Activated CD8-positive, alpha-beta memory T cell treated with anti-CD3 and anti-CD28 coated beads for 1 hour (primary cell): ENCODE measurements at places on chromosomes 7 and 10.

DNA sequence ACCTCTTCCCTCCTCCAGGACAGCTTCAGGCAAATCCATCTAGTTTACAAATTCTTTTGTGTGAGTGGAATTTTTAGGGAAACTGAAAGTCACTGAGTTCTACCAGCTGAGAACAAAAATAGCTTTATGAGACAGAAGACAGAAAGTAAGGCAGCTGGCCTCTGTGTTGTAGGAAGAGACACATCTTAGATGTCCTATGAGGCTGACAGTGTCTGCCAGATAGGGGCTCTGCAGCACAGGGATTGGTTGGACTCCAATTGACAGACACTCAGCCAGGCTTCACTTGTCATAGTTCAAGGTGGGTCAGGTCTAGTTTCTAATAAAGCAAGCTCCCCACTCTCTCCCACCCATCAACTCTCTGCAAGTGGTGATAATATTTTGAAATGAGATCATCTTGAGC lies 574.9 kb downstream of the CCSER2 start:
- no peak for DNase-seq

- no peak for DNase-seq
Measured at GRCh38 chr10:77016855-77017254, 620.8 kb downstream of the KCNMA1 start.

DNA sequence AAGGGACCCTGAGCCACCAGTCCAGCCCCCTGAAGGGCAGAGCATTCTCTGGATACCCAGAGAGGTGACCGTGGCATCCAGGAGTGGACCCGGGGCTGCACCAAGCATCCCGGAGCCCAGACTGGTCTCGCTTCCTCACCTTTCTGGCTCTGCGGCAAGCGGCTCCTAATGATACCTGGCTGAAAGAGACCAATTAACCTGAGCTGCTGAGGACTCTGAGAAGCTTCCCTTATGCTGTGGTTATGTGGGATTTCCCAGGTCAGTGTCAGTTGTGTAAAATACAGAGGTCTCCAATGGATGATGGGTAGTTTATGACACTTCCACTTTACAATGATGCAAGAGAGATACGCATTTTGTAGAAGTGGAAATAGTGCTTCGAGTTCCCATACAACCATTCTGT lies 51.5 kb downstream of the PFKFB3 start:
- no peak for DNase-seq

DNA sequence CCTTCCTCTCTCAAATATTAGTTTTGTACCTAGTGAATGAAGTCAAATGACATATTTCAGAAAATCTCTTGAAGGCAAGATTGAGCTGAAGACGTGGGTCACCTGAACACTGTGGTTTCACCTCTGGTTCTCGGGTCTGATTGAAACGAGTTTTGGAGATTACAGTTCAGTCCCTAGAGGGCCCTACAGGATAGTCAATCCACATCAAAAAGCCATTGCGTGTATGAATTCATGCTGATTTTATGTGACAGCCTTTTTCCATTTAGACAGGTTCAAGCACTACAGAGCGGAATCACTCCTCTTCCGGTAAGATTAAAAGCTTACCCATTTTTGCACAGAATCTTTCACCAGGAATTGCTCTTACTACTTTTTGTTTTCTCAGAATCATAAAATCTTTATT lies 62.2 kb downstream of the VIM start:
- no peak for DNase-seq

DNA sequence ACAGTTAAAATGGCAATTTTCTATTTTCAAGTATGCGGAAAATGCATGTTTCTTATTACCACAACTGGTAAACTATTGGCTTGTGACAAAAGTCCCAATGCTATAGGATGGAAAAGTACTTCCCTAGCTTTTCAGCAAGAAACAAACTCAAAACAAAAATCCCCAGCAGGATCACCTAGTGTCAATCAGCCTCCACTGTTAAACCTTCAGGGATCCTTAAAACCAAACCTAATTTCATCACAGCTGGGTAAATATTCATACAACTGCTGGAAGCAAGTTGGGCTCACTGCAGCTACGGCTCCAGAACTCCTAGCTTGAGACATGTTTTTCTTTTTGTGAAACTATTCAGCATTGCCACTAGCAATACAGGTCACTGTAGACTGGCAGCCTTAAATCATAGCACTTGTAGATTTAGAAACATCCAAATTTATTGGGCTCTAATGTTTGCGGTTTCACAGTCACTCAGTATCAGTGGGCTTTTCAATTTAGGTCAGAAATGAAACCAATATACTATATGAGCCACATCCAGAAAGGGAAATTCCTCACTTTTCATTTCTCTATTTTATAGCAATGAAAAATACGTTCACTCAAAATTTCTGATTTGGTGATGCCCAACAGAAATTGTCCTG lies 145.2 kb upstream of the ANK3 start:
- no peak for DNase-seq

GRCh38 chr7:47730142-47730541 lies 148.2 kb upstream of the TNS3 start:
- DNase-seq: no peak

GRCh38 chr10:24007359-24007758 lies 201.6 kb upstream of the KIAA1217 start:
- no peak for DNase-seq

DNA sequence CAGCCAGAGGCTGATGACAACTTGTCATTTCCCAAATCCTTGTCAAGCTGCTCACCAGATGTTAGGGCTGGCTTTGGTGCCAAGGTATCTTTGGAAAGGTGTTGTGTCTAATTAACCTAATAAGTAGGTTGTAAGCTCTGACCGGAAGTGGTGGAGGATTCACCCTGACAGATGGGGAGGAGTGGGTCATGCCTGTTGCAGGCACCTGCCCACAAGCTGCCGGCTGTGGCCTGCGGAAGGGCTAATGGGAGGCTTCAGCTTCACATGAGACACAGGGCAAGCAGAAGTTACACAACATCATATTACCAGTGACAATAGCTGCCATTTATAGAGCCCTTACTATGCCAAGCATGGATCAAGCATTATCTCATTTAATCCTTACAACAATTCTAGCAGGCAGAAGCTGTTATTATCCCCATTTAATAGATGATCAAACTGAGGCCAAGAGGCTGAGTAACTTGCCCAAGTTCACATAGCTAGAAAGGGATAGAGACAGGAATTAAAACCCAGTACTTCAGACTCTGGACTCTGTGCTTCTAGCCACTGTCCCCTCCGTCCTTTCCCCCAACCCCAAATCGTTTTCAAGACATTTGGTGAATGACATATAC lies 63.1 kb upstream of the DUSP5 start:
- DNase-seq: no peak

DNA sequence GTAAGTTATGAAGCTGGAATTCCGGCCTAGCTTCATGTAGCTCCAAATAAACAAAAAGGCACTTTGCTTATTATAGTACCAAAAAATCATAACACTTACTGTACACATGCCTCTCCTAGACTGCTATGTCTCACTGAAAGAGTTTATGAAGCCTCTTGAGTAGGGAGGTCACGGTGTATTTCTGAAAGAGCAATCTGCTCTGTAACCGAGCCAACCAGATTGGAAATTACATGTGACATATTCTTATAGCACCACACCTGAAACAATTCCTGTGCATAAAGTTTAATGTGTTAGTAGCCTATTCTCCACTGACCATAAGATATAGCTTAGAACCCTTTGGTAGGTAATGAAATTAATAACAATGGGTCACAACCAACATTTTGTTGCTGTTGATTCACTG lies 1.3 kb upstream of the FAM3C start:
- DNase-seq: no peak

- DNase-seq: no peak
Measured at GRCh38 chr7:584820-585219, 65.2 kb upstream of the PDGFA start.

GRCh38 chr7:26070290-26070689 lies 81.7 kb upstream of the NFE2L3 start:
- no peak for DNase-seq

DNA sequence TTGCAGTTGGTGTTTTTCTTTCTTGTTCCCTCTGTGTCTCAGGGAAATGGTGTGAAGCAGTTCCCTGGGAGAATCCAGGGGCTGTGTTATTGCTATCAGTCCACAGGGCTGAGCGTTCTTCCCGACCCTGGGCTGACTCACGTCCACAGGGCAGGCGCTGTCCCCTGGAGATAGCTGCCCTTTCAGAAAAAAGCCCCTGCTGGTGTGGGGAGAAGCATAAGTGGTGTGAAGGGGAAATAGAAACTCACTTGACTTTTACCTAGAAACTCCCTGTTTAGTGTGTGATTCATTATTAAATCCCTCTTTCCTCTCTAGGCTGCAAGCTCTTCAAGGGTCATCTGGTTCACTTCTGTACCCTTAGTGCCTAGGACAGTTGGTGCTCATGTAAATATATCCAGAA lies 63.3 kb upstream of the SMNDC1 start:
- DNase-seq: no peak

DNA sequence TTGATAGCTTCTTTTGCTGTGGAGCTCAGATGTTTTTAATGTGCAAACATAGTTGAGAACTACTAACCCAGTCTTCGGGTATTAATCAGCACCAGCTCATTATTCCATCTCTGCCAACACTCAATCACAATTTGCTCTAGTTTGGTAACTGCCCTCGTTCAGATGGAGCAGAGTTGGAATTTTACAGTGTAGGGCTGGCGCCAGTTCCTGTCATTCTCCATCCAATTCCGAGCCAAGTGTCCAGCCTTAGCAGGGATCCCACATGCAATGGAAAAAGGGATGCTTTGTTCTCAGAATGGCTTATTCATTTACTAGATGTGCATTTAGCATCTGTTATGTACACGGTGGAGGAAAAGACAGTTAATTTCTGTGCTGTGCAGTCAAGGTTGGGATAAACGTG lies 504.5 kb upstream of the GALNT17 start:
- DNase-seq: no peak

GRCh38 chr7:5603241-5604140 lies 178.0 kb downstream of the RNF216 start:
- no peak for DNase-seq

GRCh38 chr7:24536682-24537081 lies 36.6 kb upstream of the PALS2 start:
- DNase-seq: no peak

DNA sequence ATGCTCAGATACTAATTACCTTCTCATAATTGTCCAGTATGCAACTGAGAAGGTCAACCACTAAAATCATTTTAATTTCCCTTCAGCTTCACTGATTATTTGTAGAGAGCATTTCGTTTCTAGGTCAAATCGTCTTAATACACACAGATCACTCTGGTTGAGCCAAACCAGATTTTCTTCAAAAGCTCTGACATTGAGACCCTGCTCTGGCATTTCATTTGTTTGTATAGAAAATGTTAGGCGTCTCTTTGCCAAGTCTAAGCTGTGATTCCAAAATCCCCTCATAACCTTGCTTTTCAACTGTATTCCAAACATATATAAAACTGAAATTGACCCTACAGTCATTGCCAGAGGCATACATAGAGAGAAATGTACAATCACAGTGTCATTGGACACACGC lies 520.0 kb downstream of the CNTNAP2 start:
- no peak for DNase-seq

DNA sequence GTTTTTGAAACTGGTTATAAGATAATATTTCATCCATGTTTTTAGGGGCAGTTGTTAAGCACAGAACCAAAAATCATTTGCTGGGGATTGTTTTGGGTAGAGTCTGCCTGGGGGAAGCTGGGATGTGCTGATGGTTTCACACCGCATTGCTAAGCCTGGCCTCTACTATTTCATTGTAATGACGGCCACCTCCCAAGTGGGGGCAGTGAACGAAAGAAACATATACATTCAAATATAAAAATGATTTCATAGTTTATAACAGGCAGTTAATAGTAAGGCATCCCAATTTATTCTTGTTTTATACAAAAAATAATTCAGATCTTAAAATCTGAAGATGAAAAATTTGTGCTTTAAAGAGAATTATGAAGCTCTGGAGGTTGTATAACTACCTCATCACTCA lies 750.8 kb downstream of the REEP3 start:
- DNase-seq: no peak

DNA sequence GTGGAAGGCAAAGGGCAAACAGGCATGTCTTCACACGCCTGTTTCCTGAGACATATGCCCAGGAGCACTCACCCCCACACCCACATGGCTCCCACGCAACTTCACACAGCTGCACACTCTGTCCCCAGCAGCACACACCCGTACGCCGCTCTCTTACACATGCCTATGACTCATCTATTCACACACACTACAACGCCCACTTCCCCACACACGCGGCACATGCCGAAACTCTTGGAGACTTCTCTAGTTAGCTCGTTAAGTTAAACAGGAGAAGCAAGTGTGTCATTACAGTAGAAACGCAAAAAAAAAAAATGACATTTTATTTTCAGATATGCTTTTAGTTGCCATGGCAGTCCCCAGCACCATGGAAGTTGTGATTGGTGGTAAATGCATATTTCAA lies 6.7 kb downstream of the CALN1 start:
- DNase-seq: no peak

- no peak for DNase-seq
Measured at GRCh38 chr7:92478095-92478494, 349 bp upstream of the ERVW-1 start.

- DNase-seq: no peak
Measured at GRCh38 chr10:133253361-133253955, 15.8 kb downstream of the VENTX start.

- no peak for DNase-seq
Measured at GRCh38 chr10:86757113-86757972, 924 bp downstream of the BMPR1A start.

DNA sequence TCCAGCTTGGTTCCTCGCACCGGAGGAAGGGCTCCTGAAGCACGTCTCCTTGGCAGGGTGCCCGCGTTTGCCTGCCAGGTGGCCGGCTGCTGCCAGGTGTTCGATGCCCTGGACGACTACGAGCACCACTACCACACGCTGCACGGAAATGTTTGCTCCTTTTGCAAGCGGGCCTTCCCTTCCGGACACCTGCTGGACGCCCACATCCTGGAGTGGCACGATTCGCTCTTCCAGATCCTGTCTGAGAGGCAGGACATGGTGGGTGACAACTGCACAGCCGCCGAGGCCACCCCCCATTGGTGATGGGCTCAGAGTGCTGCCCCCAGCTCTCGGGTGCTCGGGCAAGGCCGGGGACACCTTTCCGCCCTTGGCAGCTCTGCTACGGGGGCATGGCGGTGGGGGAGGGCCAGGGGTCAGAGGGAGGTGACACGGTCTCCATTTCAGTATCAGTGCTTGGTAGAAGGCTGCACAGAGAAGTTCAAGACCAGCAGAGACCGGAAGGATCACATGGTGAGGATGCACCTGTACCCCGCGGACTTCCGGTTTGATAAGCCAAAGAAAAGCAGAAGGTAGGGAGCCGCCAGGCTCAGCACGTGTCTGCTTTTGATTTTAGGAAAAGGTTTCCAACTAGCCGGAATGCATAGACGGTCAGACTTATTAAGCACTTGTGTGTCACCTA lies 1.1 kb downstream of the ZNF511 start:
- DNase-seq: no peak
